ENCODE measurements at places on chromosomes 12 and 14.

GRCh38 chr12:109389146-109389545 is 41.4 kb downstream of the MYO1H start:
- no peak for DNase-seq

DNA sequence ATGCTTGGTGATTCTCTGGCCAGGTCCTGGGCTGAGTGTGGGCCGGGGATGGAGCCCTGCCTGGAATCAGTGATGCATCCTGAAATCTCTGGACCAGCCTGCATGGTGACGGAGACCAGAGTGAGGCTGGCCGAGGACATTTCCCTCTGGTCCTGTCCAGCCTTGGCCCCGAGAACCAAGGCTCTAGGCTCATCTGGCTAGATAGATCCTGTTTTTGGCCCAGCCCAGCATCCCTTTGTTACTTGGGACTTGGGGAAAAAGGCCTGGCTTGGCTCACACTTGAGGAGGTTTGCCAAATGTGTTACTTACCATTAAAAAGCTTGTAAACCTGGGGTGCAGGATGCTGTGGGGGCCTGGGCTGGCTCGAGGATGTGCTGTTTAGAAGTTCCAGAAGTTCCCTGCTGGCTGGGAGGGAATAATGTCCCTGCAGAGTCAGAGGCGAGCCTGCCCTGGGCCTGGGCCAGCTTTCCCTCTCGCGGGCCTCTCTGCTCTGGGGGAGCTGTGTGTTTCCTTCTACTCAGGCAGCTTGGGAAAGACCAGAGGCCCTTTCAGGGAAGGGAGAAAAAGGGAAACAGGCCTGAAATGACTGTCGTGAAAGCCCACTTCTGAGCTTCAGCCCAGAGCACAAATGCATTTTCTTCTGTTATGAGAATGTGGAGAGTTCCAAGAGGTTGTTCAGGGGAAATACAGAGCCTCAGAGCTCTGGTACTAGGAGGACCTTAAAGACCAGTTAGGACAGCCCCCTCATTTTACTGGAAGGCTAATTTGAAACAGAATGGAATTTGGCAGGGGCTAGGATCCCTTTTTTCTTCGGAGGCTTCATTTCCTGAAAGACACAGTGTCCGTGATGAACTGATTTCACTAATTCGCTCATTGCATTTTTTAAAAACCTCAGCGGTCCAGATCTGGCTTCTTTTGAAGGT is 47.2 kb upstream of the CTDSP2 start:
- peak; percentile 13 for DNase-seq

GRCh38 chr12:8665759-8666158 is 3.1 kb upstream of the MFAP5 start:
- DNase-seq, result no peak

DNA sequence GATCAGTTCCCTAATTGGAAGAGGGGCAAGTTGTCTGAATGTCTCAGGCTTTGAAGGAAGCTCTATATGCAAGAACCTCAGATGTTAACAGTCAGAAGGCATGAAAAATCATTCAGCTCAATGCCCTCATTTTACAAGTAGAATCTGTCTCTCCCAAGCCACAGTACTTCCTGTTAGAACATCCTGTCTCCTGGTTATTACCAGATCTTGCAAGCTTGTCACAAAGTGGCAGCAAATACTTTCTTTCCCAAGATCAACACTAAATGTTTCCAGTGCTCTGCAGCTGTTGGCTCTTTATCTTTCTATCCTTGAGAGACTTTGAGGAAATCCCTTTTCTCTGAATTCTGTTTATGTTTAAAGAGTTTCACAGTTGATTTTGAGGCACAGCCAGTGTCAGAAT is 235.5 kb downstream of the AKAP6 start:
- DNase-seq, result no peak

DNA sequence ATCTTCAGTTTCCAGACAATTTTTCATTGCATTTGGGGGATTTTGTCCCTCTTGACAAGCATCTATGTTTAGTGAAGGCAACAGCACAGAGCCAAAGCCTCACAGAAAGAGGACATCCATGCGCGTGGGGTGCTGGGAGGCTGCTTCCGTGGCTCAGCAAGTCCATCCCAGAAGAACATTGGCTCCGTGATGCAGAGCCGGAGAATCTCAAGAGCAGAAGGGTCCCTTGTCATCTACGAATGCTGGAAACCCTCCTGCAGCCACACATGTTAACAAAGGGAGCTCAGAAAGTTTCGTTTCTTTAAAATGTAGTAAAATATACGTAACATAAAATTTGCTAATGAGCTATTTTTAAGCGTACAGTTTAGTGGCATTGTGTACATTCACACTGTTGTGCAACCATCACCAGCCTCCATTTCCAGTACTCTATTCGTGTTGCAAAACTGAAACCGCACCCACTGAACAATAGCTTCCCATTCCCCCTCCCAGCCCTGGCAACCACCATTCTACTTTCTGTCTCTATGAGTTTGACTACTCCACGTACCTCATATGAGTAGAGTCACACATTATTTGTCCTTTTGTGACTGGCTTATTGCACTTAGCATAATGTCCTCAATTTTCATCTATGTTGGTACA is 185.9 kb downstream of the TTC7B start:
- DNase-seq, result no peak

- no peak for DNase-seq
These were observed 440.1 kb upstream of the FAR2 start for GRCh38 chr12:28708918-28709371.

DNA sequence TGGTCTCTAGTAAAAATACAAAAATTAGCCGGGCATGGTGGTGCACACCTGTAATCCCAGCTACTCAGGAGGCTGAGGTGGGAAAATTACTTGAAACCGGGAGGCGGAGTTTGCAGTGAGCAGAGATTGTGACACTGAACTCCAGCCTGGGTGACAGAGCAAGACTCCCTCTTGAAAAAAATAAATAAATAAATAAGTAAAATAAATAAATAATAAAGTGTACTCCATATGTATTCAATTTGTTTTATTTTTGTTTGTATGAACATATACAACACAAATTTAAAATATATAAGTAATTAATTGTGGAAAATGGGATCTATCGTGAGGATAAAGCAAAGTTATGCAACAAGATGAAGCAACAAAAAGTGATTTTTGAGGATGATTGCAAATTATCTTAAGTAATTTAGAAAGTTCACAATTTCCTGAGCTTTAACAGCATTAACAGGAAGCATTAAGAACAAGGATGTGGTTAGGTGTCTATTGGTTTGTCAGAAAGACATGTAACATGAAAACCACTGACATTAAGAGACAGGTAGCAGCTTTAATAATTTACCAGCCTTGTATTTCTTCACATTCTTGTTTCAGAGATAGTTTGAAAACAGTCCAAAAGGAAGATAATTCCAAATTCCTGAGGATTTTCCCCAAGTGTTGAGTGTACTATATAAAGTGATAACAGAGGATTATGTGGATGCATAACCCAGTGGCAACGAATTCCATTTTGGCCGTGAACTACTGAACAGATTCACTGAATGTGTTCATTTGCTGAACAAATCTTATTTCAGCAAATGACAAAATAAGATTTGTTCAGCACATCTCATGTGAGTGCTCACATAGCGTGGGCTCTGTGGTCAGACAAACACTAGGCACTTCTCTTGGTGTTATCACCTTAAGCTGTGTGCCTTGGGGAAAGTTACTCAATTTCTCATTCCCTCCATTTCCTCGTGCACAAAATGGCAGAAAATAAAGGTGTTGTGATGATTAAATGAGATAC is 68.6 kb upstream of the RESF1 start:
- no peak for DNase-seq

- no peak for DNase-seq
These were observed 408.5 kb downstream of the ZFP36L1 start for GRCh38 chr14:68384335-68384734.

GRCh38 chr12:39824505-39825212 is 205.1 kb upstream of the ABCD2 start:
- DNase-seq, result no peak

- DNase-seq, result no peak
These were observed 221.2 kb downstream of the TRHDE start for GRCh38 chr12:72493407-72493806.

GRCh38 chr12:31685801-31686200 is 26.3 kb downstream of the ETFBKMT start:
- no peak for DNase-seq

GRCh38 chr12:46509135-46509534 is 136.6 kb upstream of the SLC38A2 start:
- DNase-seq, result no peak

DNA sequence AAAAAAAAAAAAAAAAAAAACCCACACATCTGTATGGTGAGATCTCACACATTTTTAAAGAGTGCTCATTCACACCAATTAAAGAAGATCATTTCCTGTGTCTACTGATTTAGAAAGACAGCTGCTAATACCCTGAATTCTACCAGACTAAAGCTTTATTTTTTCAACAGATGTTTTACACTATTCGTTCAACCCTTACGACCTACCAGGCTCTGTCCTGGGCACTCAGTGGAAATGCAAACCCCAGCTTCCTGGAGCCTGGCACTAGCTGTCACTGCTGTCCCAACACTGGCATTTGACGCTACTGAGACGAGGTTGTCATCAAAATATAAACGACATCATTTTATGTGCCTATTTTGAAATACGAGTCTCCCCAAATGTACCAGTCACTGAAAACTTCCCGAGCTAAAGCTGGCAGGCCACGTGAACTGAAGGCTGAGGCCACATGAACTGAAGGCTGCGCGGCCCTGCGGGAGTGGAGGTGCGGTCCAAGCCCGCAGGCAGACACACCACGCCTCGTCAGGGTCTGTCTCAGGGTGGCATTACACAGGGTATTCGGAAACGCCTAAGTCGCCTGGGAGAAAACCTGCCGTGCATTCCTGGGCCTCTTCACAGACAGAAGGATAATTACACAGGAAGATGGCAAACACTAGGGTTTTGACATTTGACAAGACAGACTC is 27.2 kb downstream of the SLC15A4 start:
- DNase-seq, result no peak

- DNase-seq, result no peak
These were observed 150.2 kb upstream of the PLEKHG7 start for GRCh38 chr12:92552412-92553108.

GRCh38 chr12:30400349-30400748 is 295.3 kb downstream of the IPO8 start:
- DNase-seq, result no peak

- DNase-seq, result no peak
These were observed 319.5 kb upstream of the DIO3 start for GRCh38 chr14:101241807-101242278.

GRCh38 chr12:100900808-100901207 is 106.2 kb downstream of the ANO4 start:
- no peak for DNase-seq

DNA sequence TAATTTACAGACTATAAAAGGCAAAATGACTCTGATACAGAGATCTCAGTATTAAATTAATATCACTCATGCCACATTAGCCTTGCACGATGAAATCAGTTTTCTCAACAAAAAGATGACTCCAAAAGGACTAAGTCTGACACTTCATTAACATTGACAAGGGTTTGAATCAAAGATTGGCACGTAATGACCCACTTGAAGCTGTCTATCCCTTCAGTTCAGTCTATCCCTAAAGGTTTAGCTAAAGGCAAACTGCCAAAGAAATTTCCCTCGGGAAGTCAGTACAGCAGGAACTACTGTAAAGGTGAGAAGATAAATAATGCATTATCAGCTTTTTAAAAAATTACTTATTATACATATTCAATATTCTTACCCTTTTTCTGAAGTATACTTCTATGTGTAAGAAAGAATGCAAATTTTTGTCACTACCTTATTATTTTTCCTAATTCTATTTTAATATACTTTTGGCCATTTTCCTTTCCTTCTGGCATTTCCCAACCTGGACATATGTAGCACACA is 127.1 kb downstream of the NELL2 start:
- no peak for DNase-seq

- DNase-seq, result no peak
These were observed 1.7 kb upstream of the LIN7A start for GRCh38 chr12:80939231-80939950.

DNA sequence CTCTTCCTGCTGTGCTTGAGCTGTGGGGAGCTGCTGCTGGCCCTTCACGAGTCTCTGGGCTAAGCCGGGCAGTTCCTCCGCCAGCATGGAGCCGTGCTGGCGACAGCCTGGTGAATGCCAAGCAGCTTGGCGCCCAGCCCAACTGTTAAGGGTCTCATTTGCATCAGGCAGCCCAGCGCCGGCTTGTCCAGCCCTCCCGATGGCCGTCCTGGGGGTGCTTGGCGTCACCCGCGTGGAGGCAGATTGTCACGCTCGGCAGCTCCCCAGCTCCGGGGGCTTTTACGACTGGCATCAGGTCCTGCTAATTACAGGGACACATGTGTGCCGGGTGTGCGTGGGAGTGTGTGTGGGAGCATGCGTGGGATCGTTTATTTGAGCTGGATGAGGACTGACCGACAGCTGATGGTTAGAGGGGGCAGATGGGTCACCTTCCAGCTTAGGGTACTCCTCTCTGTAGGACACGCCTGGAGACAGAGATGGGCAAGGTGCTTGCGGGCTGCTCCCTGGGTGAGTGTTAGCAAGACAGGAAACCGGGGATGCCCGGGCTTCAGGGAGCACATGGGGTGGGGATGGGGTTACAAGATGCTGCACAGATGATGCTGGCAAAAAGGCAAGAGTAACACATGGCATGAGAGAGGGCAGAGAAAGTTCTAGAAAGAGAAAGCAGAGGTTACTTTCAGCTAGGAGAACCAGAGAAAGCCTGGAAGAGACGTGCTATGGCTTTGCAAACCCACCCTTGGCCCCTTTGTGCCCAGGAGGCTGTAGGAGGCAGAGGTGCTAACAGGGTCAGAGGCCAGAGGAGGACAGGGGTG is 64.1 kb downstream of the KIF26A start:
- DNase-seq, result no peak

GRCh38 chr12:121086781-121087295 is 45.8 kb upstream of the P2RX7 start:
- DNase-seq, result no peak

- DNase-seq, result no peak
These were observed 3.8 kb downstream of the COPZ1 start for GRCh38 chr12:54328595-54329337.

DNA sequence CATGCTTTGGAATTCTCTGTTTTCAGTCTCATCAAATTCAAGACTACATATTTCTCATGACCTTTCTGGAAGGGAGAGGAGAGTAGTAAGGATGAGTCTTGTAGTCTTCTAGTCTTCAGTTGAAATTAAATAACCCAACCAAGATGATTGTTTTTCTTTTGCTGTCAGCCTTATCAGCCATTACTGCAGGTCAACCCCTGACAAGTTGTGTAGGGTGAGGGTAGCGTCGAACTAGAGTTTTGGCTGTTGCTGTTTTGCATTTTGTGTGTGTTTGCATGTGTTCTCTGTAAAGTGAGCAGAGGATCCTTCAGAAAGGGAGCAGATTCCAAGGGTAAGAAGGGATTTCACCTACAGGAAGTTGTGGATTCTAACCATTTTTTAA is 28.4 kb downstream of the DIP2B start:
- no peak for DNase-seq

DNA sequence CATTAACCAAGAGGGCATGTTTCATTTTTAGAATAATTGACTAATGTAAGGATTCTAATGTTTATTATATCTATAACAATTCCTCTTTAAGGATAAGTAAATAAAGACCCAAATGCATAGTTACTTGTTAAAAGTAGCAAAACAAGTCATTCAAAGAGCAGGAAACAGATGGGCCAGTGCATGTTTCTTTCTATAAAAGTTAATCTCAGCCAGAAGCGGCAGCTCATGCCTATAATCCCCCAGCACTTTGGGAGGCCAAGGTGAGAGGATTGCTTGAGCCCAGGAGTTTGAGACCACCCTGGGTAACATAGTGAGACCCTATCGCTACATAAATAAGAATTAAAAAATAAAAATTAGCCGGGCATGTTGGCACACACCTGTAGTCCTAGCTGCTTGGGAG is 391.0 kb upstream of the RGS6 start:
- DNase-seq, result no peak

- no peak for DNase-seq
These were observed 14.3 kb downstream of the AGAP2 start for GRCh38 chr12:57724003-57724935.

GRCh38 chr12:94074980-94075629 is 73.3 kb upstream of the PLXNC1 start:
- no peak for DNase-seq

Data from pulmonary artery endothelial cell (primary cell).